ENCODE measurements at places on chromosomes 2 and 18.
A peak's percentile ranks its signal among the peaks of the same experiment; 100 is the strongest.

DNA sequence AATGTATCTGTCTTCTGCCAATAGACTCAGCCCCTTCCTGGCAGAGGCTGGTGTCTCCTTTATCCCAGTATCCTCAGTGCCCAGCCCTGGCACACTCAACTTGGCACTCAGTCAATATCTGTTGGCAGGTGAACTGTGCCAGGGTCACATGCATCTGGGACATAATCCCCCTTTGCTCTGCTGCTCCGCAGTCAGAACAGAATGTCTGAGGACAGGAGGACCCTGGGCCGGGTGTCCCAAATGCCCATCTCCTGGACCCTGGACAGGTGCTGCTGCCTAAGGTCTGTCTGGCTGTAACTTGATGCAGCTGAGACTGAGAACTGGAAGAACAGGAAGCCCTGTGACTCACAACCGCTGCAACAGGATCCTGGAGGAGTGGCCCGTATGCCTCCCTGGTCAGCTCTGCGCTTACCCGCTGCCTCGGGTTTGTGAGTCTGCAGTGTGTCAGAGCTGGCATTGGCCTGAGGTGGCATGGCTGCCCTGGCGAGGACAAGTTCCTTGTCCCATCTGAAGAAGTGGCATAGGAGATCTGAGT is 11.4 kb downstream of the HK2 start:
- DNase-seq, result peak; percentile 98

- no peak for DNase-seq
These were observed 151.8 kb downstream of the ZFP36L2 start for GRCh38 chr2:43074592-43075053.

DNA sequence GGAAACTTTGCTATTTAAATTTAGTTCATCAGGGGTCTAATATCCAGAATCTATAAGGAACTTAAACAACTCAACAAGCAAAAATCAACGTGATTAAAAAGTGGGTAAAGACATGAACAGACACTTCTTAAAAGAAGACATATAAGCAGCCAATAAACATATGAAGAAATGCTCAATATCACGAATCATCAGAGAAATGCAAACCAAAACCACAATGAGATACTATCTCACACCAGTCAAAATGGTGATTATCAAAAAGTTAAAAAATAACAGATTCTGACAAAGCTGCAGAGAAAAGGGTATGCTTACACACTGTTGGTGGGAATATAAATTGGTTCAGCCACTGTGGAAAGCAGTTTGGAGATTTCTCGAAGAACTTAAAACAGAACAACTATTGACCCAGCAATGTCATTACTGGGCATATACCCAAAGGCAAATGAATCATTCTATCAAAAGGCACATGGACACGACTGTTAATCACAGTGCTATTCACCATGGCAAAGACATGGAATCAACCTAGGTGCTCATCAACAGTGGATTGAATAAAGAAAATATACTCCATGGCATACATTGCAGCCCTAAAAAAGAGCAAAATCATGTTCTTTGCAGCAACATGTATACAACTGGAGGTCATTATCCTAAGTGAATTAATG is 189.9 kb downstream of the SLC4A10 start:
- DNase-seq, result no peak

DNA sequence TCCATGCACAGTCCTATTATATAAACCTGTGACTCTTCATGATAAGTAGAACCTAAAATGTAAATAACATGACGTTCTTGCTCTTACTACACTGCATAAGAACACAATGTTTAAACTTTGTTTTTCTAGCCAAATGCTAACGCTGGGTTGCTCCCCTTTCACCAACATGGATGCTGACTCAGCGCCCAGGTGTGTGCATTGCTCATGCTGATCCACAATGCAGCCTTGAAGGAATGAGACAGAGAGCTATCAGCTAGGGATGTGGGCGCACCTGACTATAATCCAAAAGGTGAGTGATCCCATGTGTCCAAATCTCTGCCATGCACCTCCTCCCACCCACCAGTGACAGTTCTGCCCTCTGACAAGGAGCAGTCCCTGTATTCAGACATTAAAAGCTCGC is 235.0 kb downstream of the IRS1 start:
- DNase-seq, result peak; percentile 87

GRCh38 chr2:8957628-8958027 is 45.9 kb downstream of the MBOAT2 start:
- no peak for DNase-seq

GRCh38 chr2:41947701-41948396 is 100.0 kb upstream of the PKDCC start:
- no peak for DNase-seq

DNA sequence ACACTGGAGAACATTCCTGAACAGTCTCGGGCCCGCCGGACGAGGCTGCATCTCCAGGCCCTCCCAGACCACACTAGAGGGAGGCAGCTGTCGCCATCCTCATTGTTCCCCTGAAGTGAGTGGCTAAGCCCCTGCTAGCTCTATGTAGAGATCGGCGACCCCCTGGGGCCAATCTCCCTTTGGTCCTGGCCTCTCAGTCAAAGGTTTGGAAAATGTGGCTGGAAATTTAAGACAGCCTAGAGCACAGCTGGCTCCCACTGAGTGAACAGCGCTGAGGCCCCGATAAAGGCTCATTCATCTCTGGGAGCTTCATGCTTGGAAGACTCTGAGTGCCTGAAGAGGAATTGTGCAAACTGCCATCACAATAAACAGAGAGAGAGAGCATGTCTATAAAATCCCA is 360.3 kb downstream of the CLIP4 start:
- no peak for DNase-seq

DNA sequence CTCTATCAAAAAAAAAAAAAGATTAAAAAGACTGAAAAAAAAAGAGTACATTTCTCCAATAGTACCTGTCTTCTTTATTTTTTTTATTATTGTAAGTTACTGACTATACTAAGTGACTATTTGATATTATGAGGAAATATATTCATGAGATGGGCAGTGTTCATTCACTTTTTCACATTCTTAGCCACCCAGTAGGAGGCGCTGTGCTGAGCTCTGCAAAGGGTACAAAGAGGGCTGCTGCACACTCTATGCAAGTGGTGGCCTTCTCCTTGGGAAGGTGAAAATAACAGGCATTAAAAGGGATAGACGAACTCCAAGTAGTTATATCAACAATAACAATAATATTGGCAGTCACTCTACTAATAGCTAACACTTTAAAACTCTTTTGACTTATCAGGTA is 1034.9 kb upstream of the FANCL start:
- no peak for DNase-seq

- no peak for DNase-seq
These were observed 657.8 kb downstream of the MBD2 start for GRCh38 chr18:53566626-53567025.

DNA sequence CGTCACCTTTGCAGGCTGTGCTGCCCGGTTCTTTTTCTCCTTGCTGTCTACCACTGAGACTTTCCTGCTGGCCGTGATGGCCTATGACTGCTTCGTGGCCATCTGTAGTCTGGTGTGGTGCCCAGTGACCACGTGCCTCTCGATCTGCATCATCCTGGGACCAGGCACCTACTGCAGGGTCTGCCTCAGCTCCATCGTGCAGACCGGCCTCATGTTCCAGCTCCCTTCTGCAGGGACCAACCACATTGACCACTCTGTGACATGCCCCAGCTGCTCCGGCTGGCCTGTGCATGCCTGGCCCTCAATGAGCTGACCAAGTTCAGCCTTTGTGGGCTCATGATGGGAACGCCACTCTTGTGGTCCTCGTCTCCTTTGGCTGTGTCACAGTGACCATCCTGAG is 26.7 kb downstream of the COPS9 start:
- no peak for DNase-seq

DNA sequence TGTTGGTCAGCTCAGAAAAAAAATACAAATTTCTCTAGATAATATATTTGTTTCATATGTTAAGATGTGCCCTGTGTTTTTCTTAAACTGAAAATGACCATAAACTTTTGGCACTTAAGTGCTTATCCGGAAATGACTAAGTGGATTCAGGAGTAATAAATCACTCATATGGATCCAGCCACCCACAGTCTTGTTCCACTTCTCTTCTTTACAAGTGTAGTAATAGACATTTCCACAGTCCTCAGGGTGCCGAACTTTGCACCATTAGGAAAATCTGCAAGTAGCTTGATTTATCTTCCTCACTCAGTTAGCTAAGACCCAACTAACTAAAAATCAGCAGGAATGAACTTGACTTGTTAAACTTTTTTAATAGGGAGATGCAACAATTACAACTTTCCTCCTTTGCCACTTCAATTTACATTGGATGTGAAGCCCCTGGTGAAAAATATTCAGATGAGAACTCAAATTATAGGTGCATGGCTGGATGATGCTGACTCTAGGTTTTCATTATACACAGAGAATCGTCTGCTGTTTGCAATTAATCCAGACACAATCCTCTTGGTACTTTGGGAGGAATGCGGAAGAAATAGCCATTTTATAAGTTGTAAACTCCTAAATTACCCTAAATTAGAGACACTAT is 322.5 kb downstream of the ARHGAP15 start:
- peak; percentile 16 for DNase-seq

- DNase-seq, result peak; percentile 66
These were observed 55.9 kb upstream of the CTLA4 start for GRCh38 chr2:203811491-203812221.

GRCh38 chr18:2920546-2921343 is 73.9 kb downstream of the EMILIN2 start:
- no peak for DNase-seq

- DNase-seq, result no peak
These were observed 138.6 kb downstream of the GLI2 start for GRCh38 chr2:120873958-120874887.
